Activated CD4-positive, CD25-positive, alpha-beta regulatory T cell treated with anti-CD3 and anti-CD28 coated beads, Interleukin-2, amount 50 U/mL, for 16 hours (primary cell): ENCODE measurements at places on chromosomes 1 and 21.

GRCh38 chr1:81304187-81304586 is 496.5 kb upstream of the ADGRL2 start:
- DNase-seq, result no peak

- DNase-seq, result no peak
Observed at GRCh38 chr1:48960320-48960719, 183.6 kb upstream of the BEND5 start.

- DNase-seq, result no peak
Observed at GRCh38 chr1:246809473-246809872, 85.3 kb downstream of the SCCPDH start.

GRCh38 chr1:235942979-235943575 is 76.4 kb upstream of the LYST start:
- DNase-seq, result no peak

DNA sequence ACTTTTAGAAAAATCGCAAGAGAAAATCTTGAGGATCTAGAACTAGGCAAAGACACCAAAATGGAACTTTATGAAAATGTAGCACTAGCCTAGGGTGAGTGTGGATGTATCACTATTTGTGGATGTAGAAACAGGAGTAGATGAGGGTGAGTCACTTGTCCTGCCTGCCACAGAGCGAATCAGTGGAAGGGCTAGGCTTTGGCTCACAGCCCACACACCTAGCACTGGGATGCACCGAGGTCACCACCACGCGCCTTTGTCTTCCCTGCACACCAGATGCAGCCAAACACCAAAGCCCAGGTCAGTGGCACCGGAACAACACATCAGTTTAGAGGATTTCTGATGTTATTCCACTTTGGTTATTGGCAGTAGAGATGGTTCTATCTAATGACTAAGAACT is 38.2 kb downstream of the PKNOX1 start:
- no peak for DNase-seq

DNA sequence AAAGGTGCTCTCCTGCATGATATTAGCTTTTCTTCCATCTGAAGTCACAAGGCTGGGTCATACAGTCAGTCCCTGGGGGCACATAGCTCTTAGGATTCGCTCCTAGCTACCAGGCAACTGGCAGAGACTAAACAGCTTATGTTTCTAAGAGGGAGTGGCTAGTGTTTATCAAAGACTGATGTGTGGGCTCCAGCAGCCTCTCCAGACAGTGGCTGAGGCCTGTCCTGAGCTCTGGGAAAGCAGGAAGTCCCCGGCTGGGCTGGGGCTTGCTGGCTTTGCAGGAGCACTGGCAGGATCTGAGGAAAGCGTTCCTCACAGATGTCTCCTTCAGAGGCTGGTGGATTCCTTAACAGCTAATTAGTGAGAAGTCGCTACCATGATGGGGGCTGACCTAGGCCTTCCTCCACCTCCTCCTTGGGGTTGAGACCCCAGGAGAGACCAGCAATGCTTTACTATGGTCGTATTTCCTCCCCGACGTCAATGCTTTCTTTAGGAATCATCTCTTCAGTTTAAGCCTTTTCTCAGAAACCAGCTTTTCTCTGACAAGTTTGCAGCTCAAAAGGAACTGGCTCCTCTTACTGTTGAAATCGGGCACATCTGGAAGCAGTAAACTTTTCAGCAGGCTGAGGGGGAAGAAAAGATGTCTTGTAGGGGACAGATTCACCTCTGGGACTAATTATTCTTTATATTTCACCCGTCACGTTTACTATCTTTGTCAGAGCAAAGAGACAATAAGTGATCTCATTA is 33.5 kb upstream of the HHAT start:
- no peak for DNase-seq

DNA sequence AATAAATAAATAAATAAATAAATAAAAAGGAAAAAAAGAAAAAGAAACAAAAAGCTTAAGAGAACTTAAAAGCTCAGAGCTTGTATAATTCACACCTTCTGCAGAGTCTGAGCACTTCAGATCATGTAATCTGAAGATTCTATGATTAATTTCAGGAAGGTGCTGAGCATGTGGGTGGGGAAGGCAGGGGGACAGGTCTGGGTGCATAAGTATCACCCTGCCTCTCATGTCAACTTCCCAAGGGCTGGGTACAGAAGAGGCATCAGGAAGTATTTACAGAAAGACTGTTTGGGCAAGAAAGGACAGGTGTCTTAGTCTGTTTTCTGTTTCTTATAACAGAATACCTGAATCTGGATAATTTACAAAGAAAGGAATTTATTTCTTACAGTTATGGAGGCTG is 20.4 kb upstream of the PADI2 start:
- DNase-seq, result no peak

GRCh38 chr21:15329191-15329590 is 264.4 kb upstream of the NRIP1 start:
- no peak for DNase-seq

DNA sequence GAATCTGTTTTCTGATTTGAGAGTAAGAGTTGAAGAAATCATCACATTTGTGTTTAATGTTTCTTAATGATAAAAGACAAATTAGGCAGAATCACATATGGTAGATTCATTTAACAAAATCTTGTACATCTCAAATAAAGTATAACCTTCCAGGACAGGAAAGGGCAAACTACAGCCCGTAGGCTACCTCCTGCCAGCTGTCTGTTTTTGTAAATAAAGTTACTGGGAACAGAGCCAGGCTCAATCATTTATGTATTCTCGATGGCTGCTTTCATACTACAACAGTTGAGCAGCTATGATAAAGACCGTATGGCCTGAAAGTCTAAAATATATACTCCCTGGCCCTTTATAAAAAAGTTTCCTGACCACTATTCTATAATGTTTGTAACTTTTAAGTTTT is 204.1 kb downstream of the COL24A1 start:
- no peak for DNase-seq

DNA sequence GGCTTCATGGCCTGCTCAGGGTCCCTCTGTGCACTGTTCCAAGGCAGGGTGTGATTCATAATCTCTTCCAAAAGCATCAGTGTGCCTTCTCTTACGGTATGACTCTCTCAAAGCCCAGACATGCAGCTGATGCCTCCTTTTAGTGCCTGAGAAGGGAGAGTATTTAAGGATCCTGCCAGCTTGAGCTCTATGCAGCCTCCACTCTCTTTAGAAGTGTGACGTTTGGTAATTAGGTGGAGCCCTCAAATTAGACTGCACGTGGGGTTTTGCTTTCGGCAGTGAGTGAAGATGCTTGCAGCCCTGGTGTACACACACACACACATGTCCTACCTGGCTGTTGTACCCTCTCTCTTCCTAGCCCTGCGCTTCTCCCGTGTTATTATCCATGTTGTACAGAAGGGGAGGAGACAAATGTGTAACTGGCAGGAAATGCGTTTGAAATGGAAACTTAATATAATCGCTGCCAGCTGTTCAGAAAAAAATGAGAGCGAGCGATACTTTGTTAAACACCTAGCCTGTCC is 2.6 kb upstream of the C1orf174 start:
- no peak for DNase-seq

DNA sequence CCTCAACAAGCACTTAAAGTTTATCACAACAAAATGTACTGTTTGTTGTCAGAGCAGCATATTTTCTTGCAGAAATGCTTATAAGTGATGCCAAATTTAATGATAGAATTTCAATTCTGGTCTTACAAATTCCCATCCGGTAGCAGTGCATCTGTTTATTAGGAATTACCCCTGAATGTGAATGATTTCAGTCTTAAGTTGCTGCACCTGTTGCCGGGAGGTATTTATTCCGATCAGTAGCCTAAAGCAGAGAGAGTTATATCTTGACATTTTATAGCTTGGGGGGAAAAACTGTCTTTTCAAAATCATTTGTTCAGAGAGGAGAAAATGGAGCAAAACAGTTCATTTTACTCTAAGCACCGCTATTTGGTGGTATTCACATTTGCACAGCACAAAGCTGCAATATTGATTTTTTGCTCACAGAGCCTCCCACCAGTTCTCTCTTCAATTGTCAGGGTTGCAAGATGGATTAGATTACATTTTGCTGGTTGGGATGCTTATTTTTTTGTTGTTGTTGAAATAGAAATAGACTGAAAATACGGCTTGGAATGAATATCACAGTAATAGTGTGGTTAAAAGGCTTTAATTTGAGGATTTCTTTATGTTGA is 98.6 kb downstream of the ADGRL2 start:
- DNase-seq, result no peak

DNA sequence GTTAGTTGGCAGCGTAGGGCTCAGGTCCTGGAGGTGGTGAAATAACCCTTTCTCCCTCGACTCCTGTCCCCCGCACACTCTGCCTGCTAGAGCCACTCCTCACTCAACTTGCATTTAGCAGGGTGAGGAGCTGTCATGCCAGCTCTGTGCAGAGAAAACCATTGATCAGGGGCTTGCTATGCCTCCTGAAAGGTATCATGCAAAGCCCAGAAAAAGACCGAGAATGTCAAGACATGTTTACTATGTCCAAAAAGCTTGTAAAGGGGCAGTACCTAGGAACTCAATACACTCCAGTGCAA is 18.0 kb downstream of the ALDH4A1 start:
- DNase-seq, result no peak

DNA sequence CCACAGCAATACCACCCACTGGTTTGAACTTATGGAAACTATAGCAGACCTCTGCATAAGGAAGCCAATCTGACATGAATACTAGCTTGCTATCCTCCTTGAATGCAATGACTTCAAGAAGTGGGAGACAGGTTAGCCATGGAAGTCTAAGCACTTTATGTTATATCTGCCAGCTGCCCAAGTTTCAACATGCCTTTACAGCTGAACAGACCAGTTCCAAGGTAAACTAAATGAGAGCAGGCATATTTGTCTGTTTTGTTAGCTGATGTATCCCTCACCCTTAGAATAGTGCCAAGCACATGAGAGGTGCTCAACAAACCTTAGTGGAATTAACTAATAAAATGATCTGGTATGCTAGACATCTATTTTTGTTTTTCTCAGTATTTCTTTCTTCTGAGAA is 65.1 kb downstream of the ALG14 start:
- no peak for DNase-seq

- DNase-seq, result no peak
Observed at GRCh38 chr1:235067396-235068157, 61.1 kb downstream of the TOMM20 start.

- no peak for DNase-seq
Observed at GRCh38 chr1:173867141-173867752, 542 bp downstream of the GAS5 start.

GRCh38 chr1:18397641-18398040 is 83.1 kb upstream of the KLHDC7A start:
- no peak for DNase-seq

GRCh38 chr1:170670802-170671628 is 7.1 kb downstream of the PRRX1 start:
- DNase-seq, result no peak

- no peak for DNase-seq
Observed at GRCh38 chr1:107879346-107879745, 85.6 kb downstream of the VAV3 start.

- no peak for DNase-seq
Observed at GRCh38 chr1:38533772-38534472, 325.6 kb downstream of the RRAGC start.

GRCh38 chr1:214444182-214444939 is 107.0 kb downstream of the PTPN14 start:
- DNase-seq, result no peak

DNA sequence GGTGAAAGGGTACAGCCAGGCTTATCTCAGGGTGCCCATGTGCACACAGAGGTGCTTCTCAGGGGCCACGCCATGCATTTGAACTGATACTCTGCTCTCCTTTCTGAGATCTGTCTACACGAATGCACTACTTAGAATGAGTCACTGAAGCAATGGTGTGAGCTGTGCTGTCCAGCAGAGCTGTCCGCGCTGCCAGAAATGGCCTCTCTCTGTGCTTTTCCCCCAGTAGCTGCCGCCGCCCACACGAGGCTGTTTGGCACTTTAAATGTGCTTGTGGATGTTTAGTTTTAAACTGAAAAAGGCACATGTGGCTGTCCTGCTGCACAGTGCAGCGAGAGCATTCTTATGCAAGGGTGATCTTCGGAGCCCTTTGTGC is 87.1 kb upstream of the COL6A1 start:
- DNase-seq, result no peak

DNA sequence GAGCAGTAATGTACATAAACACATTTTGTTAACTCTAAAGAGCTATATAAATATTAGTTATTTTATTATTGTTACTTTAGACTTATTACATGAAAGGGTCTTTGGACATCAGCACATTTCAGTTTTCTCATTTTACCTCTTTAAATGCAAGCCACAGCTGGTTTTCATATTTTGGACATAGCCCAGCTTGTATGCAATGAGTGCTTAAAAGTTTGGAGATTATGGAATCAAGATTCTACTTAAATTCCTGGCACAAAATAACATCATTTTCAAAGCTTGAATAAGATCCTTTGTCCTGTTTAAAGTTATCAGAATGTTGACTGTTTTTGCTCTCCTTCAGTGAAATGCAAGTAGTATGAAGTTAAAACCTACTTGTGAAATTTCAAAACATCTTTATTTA is 15.5 kb upstream of the LEPR start:
- DNase-seq, result no peak

- no peak for DNase-seq
Observed at GRCh38 chr1:40802742-40803113, 19.1 kb downstream of the KCNQ4 start.

DNA sequence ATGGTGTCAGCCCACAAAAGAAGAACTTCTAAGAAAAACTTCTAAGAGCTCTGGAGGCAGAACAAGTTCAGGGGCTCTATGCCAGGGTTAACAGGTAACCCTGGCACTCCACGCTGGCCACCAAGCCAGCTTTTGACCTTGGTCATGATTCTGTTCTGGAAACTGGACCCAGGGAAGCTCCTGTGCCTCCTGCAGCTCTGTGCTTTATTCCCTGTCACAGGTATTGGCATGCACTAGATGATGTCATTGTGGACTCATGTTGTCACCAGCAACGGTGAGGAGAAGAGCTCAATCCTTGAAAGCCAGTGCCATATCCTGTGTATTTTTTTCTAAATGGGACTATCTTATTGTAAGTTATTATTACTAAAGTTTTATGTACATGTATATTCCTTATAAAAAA is 56.7 kb upstream of the GCLM start:
- no peak for DNase-seq

- DNase-seq, result no peak
Observed at GRCh38 chr1:28582248-28582615, 9.8 kb upstream of the RAB42 start.

GRCh38 chr1:69459244-69459643 is 108.5 kb upstream of the LRRC7 start:
- no peak for DNase-seq

GRCh38 chr1:61639608-61640336 is 85.2 kb downstream of the TM2D1 start:
- DNase-seq, result no peak

DNA sequence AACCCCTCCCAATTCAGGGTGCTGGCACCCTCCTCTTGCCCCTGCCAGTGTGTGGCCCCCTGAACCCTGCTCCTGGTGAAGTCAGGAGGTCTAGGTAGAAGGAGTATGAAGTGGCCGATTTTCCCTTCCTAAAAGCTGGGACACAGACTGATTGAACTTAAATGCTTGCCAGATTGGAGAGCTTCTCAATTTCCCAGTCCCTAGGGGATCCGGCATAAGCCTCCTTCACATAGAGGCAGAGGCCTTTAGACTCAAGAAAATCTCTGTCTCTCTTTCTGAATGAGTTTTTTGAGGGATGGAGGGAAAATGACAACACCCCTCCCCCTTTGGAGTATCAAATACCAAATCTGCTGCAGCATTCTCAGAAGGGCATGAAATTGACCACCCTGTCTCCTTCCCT is 51.5 kb downstream of the SYT2 start:
- DNase-seq, result no peak
